ENCODE measurements at places on chromosomes 12 and 14.
A peak's percentile ranks its signal among the peaks of the same experiment; 100 is the strongest.

- no peak for DNase-seq
Observed at GRCh38 chr14:38042322-38042721, 165.4 kb upstream of the SSTR1 start.

GRCh38 chr12:46296822-46297221 lies 28.0 kb upstream of the SLC38A1 start:
- no peak for DNase-seq

DNA sequence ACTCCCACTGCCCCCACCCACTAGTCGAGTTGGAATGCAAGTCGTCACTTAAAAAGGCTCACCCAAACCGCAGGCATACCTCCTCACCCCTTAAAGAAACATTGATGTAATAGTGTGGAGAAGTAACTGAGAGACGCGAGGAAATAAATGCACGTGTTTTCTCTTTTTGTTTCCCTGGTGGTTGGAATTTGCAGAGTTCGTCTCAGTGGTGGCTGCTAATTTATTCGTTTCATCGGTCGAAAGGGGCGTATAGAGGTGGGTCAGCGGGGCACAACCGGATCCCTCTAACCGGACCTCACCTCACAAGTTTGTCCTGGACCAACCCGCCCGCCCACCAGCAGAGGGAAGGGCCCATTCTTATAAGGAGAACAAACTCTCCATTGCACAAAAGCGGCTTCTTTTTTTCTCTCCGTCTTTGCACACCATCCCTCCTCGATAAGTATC lies 5.0 kb upstream of the NPAS3 start:
- DNase-seq: no peak

DNA sequence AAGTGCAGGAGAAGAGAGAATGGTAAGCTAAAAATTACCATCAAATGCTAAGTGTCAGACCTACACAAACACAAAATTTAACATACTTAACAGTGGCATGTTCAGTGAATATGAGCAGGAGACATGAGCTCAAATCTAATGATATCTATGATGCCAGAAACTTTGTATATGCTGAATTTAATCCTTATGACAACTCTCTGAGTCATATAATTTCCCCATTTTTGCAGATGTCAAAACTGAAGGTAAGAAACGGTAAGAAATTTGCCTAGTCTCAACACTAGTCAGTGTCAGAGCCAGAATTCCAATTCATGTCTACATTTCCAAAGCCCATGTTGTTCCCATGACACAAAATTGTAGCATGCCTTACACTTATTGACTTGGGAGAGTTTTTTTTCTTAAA lies 375.8 kb downstream of the APAF1 start:
- DNase-seq: no peak

- DNase-seq: no peak
Observed at GRCh38 chr14:29223947-29224346, 457.4 kb downstream of the FOXG1 start.

GRCh38 chr12:14473707-14474287 lies 93.9 kb downstream of the PLBD1 start:
- no peak for DNase-seq

GRCh38 chr14:74962493-74962892 lies 7.1 kb upstream of the PGF start:
- DNase-seq: no peak

DNA sequence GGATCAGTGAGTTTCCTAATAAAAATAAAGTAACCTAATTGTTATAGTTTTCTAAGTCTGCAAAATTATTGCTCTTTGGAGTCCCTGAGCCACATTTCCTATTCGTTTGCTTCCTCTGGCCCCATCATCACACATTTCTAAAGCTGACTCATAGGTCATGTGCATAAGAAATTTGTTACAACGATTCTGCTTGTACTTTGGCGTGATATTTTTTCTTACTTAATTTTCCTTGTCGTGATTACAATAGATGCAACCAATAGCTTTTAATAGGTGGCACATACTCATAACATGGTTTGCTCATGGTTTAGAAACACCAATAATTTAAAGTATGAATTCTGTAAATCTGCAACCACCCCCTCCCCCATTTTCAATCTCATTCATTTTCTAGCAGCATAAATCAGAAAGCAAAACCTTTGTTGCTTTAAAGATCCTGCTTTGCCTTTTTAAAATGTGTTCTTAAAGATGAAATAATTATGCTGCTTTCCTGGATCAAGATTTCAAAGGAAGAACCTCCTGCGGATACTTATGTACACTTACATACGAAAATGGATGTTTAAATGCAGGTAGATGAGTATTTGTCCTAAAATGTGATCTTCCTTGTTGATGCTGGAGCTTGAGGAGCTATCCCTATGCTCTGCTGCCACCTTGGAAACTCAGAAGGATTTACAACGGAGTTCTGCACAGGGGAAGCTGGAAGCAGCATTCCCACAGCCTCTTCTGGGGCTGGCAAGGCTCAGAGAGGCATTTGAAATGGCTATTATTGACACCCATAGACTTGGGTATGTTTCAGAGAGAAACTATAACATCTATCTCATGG lies 1.7 kb upstream of the FLRT2 start:
- peak; percentile 66 for DNase-seq

GRCh38 chr12:108959748-108960655 lies 60.9 kb downstream of the SVOP start:
- no peak for DNase-seq

Data from left forelimb (tissue), 1 donor.